ENCODE measurements at places on chromosomes 7 and 10.

- DNase-seq: no peak
Observed at GRCh38 chr7:159209429-159209828, 64.8 kb upstream of the VIPR2 start.

GRCh38 chr7:22578007-22578733, 78.2 kb upstream of the STEAP1B start:
- DNase-seq: peak; percentile 70

GRCh38 chr7:107220356-107220755, 51.6 kb downstream of the HBP1 start:
- DNase-seq: no peak

DNA sequence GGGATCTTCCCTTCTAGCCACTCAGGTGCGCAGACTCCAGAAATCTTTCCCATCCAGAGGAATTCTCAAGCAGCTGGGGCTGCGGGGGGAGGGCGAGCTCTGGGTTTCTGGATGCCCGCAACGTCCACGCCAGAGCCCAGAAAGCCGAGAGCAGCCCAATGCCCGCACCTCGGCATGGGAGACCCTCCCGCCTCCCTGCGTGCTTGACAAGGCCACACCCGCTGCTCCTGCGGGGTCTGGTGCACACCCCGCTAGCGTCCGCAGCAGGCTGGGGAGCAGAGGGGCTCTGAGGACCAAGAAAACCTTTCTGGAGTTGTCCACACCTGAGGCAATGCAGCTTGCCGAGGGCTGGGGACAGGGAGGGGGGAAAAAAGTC, 66.2 kb downstream of the SLC29A4 start:
- no peak for DNase-seq

- DNase-seq: peak; percentile 42
Observed at GRCh38 chr7:142954680-142955268, 7.4 kb downstream of the KEL start.

DNA sequence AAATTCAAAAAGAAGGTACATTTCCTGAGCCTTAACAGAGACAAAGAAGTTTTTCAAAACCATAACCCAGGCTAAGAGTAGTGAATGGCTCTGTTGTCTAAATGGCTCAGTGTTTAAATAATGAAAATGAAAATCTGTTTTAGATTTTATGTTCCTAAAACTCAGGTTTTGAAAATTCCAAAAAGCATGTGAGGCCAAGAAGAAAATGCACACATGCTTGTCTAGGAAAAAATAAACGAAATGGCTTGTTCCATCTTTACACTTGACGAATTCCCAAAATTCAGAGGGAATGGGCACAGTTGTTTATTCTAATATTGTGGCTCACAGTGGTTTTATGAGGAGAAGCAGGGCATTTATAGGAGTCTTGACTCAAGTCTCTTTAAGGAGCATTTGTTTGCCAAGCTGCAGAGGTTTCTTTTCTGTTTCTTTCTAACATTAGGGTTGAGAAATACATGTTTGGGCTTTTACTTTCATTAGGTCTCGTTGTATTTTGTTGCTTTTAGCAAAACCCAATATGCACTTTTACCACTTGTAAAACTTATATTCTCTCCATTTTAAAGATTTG, 527.6 kb upstream of the ANKRD30A start:
- no peak for DNase-seq

- no peak for DNase-seq
Observed at GRCh38 chr10:118970770-118971169, 58.7 kb upstream of the NANOS1 start.

All from Kasumi-1 (cell line).